ENCODE measurements at places on chromosomes 2 and 18.
A peak's percentile ranks its signal among the peaks of the same experiment; 100 is the strongest.

GRCh38 chr18:681985-682384 lies 24.5 kb downstream of the TYMS start:
- DNase-seq, result no peak

- no peak for DNase-seq
Measured at GRCh38 chr2:166106431-166107015, 21.3 kb downstream of the SCN1A start.

DNA sequence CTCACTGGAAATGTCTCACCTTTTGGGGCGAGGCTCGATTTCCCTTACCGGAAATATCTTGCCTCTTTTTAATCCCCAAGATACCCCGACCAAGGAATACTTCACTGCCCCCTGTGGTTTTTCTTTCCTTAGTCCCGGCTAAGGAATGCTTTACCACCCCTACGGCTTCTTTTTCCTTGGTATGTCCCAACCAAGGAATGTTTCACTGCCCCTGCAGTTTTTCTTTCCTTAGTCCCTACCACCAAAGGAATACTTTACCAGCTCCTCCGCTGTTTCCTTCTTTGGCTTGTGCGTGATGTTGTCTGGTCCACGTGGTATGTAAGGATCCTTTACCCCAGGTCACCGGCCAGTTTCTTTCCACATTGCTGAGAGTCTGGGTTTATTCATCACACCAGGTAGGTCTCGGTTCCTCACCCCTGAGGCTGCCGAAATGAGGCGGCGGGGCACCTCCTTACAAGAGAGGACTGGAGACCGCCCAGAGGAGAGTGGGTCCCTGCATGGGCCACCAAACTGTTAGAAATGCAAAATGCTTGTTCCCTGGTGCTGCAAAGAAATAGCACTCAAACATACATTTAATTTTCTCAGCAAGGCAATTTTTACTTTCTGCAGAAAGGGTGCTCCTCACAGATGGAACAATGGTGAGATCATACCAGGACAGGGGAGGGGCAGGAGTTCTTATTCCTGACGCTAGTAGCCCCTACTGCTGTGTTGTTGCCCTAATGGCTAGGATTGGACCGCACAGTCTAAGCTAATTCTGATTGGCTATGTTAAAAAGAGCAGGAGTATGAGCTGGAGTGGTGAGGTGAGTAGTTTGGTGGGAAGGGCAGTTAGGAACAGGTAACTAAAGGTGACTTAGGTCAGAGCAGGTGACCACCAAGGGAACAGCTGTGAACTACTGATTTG lies 33.4 kb upstream of the CLASP1 start:
- DNase-seq, result no peak

GRCh38 chr2:107323946-107324565 lies 438.1 kb upstream of the ST6GAL2 start:
- no peak for DNase-seq

DNA sequence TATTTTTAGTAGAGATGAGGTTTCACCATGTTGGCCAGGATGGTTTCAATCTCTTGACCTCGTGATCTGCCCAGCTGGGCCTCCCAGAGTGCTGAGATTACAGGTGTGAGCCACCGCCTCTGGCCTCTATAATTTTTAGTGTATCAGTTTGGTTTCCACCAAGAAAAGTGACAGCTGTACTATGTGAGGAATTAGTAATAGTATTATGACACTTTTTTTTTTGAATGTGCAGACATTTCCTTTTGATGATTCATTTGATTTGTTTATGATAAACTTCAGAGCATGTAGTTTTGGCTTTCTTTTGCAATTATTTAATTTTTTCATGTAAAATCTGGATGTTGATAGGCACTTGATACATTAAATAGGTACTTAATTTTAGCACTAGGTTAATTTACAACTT lies 61.5 kb downstream of the PTPN4 start:
- DNase-seq, result no peak

GRCh38 chr2:188466761-188467160 lies 175.1 kb downstream of the GULP1 start:
- no peak for DNase-seq

DNA sequence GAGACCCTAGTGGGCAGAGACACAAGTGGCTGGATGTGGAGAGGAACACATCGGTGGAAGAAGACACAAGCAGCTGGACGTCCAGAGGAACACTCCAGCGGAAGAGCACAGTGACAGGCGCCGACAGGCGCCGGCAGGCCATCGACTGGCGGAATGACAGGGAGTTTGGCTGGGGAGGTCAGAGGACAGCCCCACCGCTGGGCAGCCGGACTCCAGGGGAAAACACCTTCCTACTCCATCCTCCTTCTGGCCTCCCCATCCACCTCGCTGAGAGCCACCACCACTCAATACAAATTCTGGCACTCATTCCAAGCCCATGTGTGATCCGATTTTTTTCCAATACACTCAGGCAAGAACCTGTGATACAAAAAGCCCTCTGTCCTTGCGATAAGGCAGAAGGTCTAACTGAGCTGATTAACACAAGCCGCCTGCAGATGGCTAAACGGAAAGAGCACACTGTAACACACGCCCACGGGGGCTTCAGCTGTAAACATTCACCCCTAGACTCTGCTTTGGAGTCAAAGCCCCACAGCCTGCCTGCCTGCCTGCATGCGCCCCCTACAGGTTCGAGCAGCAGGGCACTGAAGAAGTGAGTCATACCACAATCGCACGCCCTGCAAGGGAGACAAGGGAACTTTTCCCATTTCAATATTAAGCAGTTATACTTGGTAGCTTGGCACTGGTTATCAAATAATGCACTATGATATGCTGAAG lies 50.2 kb upstream of the LRP1B start:
- DNase-seq, result no peak

GRCh38 chr2:120949027-120949956 lies 213.6 kb downstream of the GLI2 start:
- DNase-seq, result no peak

GRCh38 chr18:55376387-55376786 lies 211.6 kb downstream of the TCF4 start:
- no peak for DNase-seq

DNA sequence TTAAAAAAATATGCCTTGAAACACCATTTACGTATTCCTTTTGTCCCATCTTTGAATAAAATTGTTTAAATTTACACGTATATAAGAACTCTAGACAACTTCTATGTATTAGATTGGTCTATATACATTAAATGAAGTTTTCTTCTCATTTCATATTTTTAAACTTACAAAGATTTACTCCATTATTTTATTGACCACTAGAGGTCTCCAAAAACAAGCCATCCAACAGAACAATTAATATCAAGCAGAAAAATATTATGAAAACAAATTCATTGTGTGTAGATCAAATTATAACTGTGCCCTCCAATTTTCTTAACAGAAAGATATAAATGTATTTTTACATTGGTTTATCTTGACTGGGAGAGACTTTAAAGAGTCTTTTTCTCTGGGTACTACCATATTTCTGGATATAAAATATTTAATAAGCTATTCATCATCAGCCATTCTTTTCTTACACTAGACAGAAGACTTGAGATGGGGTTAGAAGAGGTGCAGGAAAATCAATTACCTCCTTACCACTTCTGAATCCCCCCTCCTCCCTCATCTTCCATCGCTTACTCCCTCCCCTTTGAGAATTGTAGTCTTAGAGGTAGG lies 66.5 kb downstream of the DPP4 start:
- DNase-seq, result no peak

DNA sequence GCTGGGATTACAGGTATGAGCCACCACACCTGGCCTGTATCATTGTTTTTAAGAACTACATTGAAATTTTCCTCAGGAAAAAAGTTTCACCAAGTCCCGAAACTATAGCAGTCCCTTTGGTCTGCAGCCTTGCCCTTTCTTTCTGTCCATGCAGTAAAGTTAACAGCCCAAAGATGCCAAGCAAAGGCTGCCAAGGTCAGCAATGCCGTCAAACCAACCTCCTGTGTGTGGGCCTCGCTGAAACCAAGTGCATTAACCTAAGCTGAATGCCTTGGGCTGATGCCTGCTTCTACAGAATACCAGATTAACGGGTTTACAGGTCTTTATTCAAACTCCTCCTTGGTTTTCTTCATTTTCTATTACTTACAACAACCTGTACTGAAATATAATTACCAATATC lies 73.1 kb downstream of the EIF5B start:
- no peak for DNase-seq

- peak; percentile 29 for DNase-seq
Measured at GRCh38 chr2:18186816-18187613, 308.5 kb downstream of the KCNS3 start.

DNA sequence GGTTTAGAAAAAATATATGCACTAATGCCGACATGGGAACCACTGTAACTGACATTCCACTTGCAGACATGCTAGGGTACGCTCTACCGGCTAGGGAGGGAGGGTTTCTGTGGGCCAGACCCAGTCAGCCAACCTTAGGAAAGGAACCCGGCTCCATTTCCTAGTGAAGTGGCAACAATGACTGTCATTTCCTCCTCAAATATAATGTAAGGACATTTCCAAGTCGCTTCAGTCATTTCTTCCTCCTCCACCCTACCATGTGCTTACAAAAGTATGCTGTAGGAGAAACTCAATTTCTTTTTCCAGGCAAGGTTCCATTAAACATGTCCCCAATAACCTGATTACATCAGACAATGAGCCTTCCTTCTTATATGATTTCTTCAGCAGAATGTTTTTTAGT lies 64.3 kb upstream of the PSMD14 start:
- no peak for DNase-seq

- no peak for DNase-seq
Measured at GRCh38 chr2:112910219-112910618, 746 bp upstream of the IL37 start.

GRCh38 chr18:76943542-76944339 lies 121.4 kb downstream of the ZNF236 start:
- peak; percentile 88 for DNase-seq

DNA sequence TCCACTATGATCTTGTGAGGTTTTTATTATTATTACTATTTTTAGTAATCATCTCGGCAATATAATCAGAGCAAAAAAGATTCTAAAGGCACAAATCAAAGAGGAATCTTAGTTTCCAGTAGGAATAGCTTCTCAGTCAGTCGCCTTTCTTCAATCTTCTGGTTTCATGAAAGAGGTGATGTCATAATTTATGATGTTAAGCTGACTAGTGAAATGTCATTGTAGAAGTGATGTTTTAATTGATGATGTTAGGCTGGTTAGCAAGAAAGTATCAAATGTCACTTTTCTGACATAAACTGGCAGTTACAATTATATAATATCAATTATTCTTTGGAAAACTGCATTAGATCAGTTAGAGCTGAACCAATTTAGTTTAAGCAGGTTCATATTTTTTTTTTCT lies 476.7 kb upstream of the ETAA1 start:
- DNase-seq, result no peak

DNA sequence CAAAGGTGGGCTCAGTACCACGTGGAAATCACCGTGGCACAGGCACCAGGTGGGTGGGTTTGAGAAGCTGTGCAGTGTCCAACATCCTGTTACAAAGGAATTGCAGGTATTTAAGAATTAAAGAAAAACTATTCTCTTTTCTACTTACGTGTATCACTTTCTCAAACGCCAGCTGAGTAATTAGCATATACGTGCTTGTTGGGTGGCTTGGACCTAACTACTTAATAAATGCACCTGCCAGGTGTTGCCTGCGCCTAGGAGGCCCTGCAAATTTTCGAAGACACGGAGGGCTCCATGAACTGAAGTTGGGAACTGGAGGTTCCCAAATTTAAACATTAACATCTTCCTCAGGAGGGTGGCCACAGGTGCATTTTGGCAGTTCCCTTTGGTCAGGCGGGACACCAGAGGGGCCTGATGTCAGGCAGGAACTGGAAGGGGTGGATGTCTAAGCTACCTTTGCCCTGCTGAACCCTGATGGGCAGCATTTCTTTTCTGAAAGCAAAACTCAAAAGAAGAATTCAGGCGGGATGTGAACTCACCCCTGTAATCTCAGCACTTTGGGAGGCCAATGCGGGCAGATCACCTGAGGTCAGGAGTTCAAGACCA lies 84.8 kb downstream of the HS6ST1 start:
- no peak for DNase-seq

DNA sequence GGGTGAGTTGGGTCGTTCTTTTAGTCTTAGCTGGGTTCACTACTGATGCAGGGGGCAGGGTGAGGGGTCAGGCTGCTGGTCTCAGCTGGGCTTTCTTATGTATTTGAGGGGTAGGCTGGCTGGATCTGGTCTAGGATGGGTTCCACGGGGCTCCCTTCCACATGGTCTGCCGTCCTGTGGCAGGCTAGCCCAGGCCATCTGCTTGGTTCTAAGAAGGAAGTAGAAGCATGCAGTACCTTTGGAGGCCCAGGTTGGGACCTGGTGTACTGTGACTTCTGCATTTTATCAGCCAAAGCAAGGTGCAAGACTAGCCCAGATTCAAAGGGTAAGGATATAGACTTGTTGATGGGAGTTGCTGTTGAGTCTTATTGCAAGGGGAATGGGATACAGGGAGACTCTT lies 35.5 kb upstream of the MGAT5 start:
- no peak for DNase-seq

- no peak for DNase-seq
Measured at GRCh38 chr2:233402789-233403188, 48.5 kb downstream of the DGKD start.

DNA sequence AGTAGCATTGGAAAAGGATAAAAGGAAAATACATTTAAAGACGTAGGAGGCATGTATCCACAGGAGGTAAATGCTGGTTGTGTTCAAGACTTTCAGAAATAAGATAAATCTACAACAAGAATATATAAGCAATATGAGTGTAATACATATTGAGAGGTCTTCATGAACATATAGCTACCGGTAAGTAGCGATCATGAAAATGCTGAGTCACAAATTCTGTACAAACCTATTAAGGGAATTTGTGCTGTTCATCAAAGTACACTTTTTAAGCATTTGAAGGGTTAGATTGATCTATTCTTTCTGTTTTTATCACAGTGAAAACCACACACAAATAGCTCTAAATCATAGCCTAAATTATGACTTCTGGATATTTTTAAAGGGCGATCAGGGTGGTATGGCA lies 173.1 kb upstream of the NYAP2 start:
- no peak for DNase-seq

DNA sequence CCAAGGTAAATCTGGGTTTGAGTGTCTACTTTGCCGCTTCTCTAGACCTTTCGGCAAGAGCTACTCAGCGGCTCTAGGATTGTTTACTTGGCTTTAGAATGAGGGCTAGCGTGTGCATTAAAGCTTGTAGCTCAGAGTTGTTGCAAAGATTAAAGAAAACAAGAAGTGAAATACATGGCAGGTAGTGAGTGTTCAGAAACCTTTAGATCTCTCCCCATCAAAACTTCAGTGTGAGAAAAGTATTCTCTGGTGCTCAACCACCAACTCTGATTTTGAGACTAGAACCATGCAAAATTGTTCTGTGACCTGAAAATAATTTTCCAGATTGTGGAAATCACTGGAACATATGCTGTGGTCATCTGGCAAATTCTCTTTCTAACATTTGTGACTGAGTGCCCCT lies 512.0 kb downstream of the CMPK2 start:
- DNase-seq, result no peak

GRCh38 chr18:36653141-36653869 lies 175.5 kb downstream of the TPGS2 start:
- no peak for DNase-seq
